ENCODE measurements at places on chromosomes 12 and 14.

DNA sequence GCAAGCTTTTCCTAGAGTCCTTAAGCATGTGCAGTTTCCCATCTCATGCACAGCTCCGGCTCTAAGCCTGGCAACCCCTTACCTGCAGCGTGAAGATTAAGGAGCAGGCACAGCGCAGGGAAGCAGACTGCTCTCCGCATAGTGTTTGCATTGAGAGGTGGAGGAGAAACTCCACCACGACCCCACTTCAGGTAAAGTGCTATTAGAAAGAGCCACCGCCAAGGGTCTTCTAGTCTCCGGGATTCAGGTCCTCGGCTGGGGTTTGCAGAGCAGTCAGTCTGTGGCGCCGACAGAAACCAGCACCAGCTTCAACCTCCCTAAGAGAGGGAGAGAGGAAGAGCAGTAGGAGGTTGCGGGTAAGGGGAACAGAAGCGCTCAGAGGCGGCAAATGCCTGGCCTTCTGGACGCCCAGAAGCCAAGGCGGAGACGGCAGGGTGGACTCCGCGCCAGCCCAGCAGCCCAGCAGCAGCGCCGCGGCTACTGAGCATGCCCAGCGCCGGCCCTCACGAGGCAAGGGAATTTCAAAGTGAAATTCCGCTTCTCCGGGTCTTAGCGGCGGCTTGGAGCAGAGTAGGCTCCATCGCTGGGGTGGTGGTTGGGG lies at the start of gene PTPRR:
PTPRR (minus strand) TSS at position 488 of the 601 bp plus-strand sequence; CDS start at position 140, 348 bp downstream.
- no peak for DNase-seq

- peak; percentile 83 for DNase-seq
These were observed 212.6 kb upstream of the SLC16A7 start for GRCh38 chr12:59383079-59383822.

DNA sequence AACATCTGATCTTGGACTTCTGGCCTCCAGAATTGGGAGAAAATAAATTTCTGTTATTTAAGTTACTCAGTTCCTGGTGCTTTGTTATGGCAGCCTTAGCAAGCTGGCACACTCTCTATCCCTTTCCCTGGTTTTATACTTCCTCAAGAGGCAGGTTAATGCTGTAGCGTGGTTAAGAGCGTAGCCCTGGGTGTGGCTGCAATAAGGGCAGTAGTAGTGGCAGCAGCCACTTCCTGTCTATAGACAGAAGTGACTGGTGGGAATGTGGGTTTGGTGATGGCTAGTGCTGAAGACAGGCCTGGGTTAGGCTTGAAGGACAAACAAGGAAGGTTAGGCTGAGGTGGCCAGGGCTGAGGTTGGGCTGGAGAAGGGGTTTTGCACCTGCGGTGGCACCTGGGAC lies 3.6 kb upstream of the LGALS3 start:
- DNase-seq, result no peak

DNA sequence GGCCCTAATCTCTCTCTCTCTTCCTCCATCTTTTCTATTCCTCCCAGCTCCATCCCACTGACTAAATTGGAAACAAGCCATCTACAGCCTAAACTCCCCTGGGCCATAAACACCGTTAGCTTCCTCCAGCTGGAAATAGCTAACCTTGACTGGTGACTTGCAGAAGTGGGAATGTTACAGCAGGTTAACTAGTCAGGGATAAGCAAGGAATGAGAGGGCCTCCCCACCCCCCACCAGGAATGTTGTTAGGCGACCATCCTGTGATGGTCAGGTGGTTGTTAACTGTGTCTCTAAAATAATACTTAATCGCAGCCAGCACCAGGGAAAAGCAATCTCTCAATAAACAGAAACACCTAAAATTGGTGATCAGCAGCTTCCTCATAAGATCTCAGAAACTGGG lies 40.8 kb downstream of the MIS18BP1 start:
- no peak for DNase-seq

- peak; percentile 1 for DNase-seq
These were observed 611.2 kb downstream of the RPS29 start for GRCh38 chr14:48974994-48975393.

GRCh38 chr12:63129927-63130326 lies 21.1 kb downstream of the AVPR1A start:
- no peak for DNase-seq

- DNase-seq, result no peak
These were observed 63.4 kb upstream of the RTRAF start for GRCh38 chr14:51925980-51926379.

GRCh38 chr14:75109877-75110276 lies 17.0 kb downstream of the NEK9 start:
- DNase-seq, result no peak
